Naive thymus-derived CD4-positive, alpha-beta T cell (primary cell): ENCODE measurements at places on chromosomes 3 and 15. TPM values are rescaled to one million over a fixed set of nuclear protein-coding genes. Genes with fewer than 3 reads are reported as not detected.

DNA sequence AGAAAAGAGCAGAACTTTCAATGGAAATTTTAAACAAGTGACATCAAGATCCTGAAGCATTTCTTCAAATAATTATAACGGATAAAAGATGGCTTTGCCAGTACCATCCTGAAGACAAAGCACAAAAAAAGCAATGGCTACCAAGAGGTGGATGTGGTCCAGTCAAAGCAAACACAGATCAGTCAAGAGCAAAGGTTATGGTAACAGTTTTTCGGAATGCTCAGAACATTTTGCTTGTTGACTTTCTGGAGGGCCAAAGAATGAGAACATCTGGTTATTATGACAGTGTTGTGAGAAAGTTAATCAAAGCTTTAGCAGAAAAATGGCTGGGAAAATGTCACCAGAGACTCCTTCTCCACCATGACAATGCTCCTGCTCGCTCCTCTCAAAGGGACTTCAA is 31.5 kb downstream of the FEM1B start:
- H3K4me1 ChIP-seq, result no peaks in the 10 kb centered on the region
- no peak for DNase-seq
- no peaks in the 10 kb centered on the region for H3K36me3 ChIP-seq
- no peak overlapping the region for H3K27ac ChIP-seq
- no peaks in the 10 kb centered on the region for H3K27me3 ChIP-seq
- H3K4me3 ChIP-seq, result no peak overlapping the region

GRCh38 chr3:172189987-172190603 is 150.7 kb downstream of the FNDC3B start:
- H3K36me3 ChIP-seq, result no peaks in the 10 kb centered on the region
- H3K4me1 ChIP-seq, result no peaks in the 10 kb centered on the region
- H3K4me3 ChIP-seq, result no peak overlapping the region
- H3K27me3 ChIP-seq, result no peaks in the 10 kb centered on the region

CYP19A1 gene
- polyA plus RNA-seq, result not detected

DUOXA1 gene
- not detected for polyA plus RNA-seq

ISL2 gene
- polyA plus RNA-seq, result not detected

GRCh38 chr3:65537109-65537508 is 501.6 kb downstream of the MAGI1 start:
- no peaks in the 10 kb centered on the region for H3K4me1 ChIP-seq
- no peaks in the 10 kb centered on the region for H3K36me3 ChIP-seq
- no peaks in the 10 kb centered on the region for H3K27me3 ChIP-seq
- no peak for DNase-seq

GRCh38 chr3:128283421-128283820 is 130.1 kb downstream of the EEFSEC start:
- no peaks in the 10 kb centered on the region for H3K27me3 ChIP-seq
- H3K36me3 ChIP-seq, result no peaks in the 10 kb centered on the region
- H3K27ac ChIP-seq, result no peak overlapping the region
- H3K4me1 ChIP-seq, result no peaks in the 10 kb centered on the region

RPL32 gene
- 4,415 TPM for polyA plus RNA-seq

GRCh38 chr15:52486003-52486996 is 42.4 kb downstream of the MYO5A start:
- no peaks in the 10 kb centered on the region for H3K27me3 ChIP-seq
- no peaks in the 10 kb centered on the region for H3K36me3 ChIP-seq
- DNase-seq, result no peak
- no peak overlapping the region for H3K4me3 ChIP-seq

DNA sequence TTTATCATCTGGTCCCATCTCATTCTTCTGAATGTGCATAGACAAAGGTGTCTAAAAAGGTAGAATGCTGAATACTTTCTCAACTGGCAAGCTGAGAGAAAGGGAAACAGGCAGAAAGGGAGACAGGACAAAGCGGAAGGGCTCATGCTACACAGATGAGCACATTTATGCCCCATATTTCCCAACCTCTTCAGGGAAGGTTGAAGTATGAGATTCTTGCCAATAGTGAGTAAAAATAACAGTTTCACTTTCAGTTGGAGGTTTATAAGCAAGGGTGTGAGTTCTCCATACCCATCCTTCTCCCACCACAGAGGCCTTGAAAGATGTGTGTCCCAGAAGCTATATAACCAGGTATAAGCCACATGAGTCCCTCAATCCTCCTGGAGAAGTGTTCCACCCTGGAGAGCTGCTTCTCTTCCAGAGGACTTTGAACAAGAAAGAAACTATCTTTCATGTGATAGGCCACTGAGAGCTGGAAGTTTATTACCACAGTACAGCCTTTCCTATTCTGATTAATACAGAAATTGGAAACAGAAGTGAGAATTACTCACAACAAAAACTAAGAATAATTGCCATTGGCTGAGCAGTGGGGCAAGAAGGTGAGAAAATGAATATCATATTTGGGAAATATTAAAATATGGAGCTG is 709.4 kb upstream of the NR2F2 start:
- H3K4me1 ChIP-seq, result no peaks in the 10 kb centered on the region
- H3K27me3 ChIP-seq, result no peaks in the 10 kb centered on the region

GRCh38 chr3:111621535-111621934 is 26.4 kb upstream of the ZBED2 start:
- peaks cover 11% of the 10 kb centered on the region for H3K4me1 ChIP-seq
- no peak overlapping the region for H3K27ac ChIP-seq
- H3K27me3 ChIP-seq, result no peaks in the 10 kb centered on the region
- no peak for DNase-seq
- H3K36me3 ChIP-seq, result peaks cover 8% of the 10 kb centered on the region

DNA sequence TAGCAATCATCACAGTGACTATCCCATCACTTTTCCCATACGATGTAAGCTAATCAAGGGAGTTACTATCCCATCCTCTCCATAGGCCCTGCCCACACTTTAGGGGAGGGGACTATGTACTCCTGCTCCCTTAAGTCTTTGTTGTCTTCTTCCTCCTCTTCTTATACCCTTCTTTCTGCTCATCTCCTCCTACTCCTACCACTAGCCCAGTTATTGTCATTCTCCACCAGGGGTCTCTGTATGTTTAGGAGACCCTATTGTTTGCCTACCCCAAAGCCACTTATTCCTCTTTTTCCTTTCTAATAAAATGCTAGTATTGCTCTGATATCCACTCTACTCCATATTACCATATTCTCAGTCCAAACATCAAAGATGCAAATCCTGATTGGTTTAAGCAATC is 27.8 kb downstream of the STAC start:
- H3K36me3 ChIP-seq, result no peaks in the 10 kb centered on the region
- no peak overlapping the region for H3K27ac ChIP-seq
- no peak for DNase-seq
- no peaks in the 10 kb centered on the region for H3K27me3 ChIP-seq
- no peaks in the 10 kb centered on the region for H3K4me1 ChIP-seq

C3orf22 gene
- polyA plus RNA-seq, result not detected

CLRN1 gene
- polyA plus RNA-seq, result not detected

TRIM42 gene
- polyA plus RNA-seq, result not detected

- H3K36me3 ChIP-seq, result no peaks in the 10 kb centered on the region
- DNase-seq, result no peak
- no peaks in the 10 kb centered on the region for H3K27me3 ChIP-seq
- H3K4me3 ChIP-seq, result no peak overlapping the region
- no peaks in the 10 kb centered on the region for H3K4me1 ChIP-seq
- no peak overlapping the region for H3K27ac ChIP-seq
These were observed 8.8 kb downstream of the IL1RAP start for GRCh38 chr3:190522621-190523222.

DNA sequence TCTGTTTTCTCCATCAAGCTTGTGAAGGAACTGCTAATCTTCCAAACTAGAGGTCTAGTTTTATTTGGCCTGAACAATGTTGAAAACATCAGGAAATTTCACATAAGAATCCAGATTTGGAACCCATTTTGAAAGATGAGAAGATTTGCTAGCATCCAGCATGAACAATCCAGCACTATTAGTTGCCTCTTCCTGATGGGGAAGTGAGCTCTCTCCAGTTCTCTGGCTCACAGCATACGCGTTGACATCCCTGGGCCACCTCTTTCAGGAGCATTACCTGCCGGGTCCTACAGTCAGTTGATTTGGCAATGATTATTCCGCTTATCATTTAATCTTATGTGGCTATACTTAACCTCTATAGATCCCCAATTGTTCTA is 10.9 kb downstream of the GPR87 start:
- H3K4me1 ChIP-seq, result peaks cover 11% of the 10 kb centered on the region
- no peaks in the 10 kb centered on the region for H3K27me3 ChIP-seq
- no peak for DNase-seq
- no peak overlapping the region for H3K4me3 ChIP-seq

GRCh38 chr15:50145451-50145872 is 26.4 kb upstream of the ATP8B4 start:
- no peaks in the 10 kb centered on the region for H3K4me1 ChIP-seq
- no peaks in the 10 kb centered on the region for H3K27me3 ChIP-seq
- no peak overlapping the region for H3K4me3 ChIP-seq
- H3K27ac ChIP-seq, result no peak overlapping the region

DNA sequence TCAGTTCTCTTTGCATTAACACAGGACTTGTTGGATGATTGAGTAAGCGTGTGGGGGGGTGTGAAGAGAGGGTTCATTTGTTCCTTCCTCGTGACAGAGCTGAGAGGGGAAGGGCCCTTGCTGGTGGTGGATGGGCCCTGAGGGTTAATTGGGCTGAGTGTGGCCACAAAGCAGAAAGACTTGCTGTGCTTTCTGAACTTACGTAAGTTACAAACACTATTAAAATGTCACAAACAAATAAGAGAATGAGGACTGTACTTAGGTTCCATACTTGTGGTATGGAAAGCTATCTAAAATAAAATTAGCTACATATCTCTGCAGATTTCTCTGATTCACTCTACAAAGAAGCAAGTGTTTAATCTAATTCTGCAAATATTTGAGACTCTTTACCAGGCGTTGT is 231.3 kb downstream of the LPP start:
- H3K4me1 ChIP-seq, result no peaks in the 10 kb centered on the region
- no peaks in the 10 kb centered on the region for H3K36me3 ChIP-seq
- H3K27ac ChIP-seq, result no peak overlapping the region
- no peaks in the 10 kb centered on the region for H3K27me3 ChIP-seq
- DNase-seq, result no peak

DNA sequence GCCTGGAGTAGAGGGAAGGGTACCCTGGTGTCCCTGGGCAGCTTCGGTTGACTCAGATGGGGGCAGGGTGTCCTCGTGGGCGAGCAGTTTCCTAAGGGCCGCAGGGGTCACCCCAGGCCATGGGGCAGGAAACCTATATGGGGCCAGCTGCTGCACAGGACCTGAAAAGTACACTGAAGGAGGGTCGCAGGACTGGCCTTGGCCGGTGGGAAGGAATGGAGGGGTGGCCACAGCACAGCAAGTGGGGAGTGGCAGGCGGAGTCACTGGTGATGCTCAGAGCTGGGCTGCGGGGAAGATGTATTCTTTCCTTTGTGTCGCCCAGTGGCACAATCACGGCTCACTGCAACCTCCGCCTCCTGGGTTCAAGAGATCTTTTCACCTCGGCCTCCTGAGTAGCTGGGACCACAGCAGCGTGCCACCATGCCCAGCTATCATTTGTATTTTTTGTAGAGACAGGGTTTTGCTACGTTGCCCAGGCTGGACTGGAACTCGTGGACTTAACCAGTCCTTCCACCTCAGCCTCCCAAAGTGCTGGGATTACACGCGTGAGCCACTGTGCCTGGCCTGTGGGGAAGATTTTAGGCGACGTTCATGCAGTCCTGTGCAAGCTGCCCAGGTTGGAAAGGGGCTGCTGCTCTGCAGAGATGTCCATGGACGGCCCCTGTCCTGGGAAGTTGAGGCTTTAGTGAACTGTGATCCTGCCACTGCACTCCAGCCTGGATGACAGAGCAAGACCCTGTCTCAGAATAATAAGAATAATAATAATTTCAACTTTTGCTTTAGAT is 57.2 kb downstream of the EFCAB12 start:
- no peak for DNase-seq
- no peaks in the 10 kb centered on the region for H3K36me3 ChIP-seq
- H3K27ac ChIP-seq, result no peak overlapping the region
- no peak overlapping the region for H3K4me3 ChIP-seq
- H3K4me1 ChIP-seq, result no peaks in the 10 kb centered on the region

CCDC54 gene
- not detected for polyA plus RNA-seq

FBXL22 gene
- polyA plus RNA-seq, result 2.4 TPM

GRCh38 chr15:38474155-38474757 is 20.3 kb downstream of the FAM98B start:
- peak; percentile 74 for DNase-seq
- no peak overlapping the region for H3K4me3 ChIP-seq
- no peaks in the 10 kb centered on the region for H3K4me1 ChIP-seq
- H3K27me3 ChIP-seq, result no peaks in the 10 kb centered on the region
- no peak overlapping the region for H3K27ac ChIP-seq

DNA sequence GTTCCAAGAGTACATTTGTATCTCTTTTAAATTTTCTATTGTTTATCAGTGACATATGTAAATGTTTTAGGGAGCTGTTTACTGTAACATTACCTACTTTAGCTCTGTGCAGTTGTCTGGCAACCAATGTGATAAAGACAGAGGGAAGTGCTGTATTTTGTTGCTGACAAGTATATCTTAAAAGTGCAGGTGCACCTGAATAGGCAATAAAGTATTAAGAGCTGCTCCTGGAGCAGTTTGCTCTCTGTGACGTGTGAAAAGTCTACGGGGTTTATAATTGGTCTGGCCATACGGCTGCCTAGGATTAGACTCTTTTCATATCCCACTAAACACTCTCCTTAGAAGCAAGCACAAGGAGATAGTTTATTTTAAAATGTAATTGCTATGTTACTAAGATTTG is 178.3 kb downstream of the IGF1R start:
- H3K4me3 ChIP-seq, result no peak overlapping the region
- DNase-seq, result no peak
- H3K4me1 ChIP-seq, result no peaks in the 10 kb centered on the region
- H3K36me3 ChIP-seq, result peaks cover 34% of the 10 kb centered on the region
- H3K27me3 ChIP-seq, result no peaks in the 10 kb centered on the region

CYP8B1 gene
- not detected for polyA plus RNA-seq

DNA sequence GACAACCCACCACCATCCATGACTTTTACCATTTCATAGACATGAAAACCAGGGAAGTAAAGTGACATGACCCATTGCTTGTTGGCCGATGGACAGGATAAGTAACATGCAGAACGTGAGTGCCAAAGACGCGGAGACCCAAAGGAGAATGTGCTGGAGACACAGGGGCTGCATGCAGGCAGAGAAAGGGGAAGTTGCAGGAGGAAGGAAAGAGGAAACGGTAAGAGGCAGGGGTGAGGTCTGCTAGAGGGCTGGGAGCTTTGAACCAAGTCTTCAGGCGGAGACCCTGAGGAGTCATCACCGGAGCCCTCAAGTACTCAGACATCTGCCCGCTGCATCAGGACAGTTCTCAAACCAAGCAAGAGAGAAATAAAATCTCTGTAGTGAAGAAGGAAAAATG is 34.9 kb downstream of the MAGEF1 start:
- H3K27me3 ChIP-seq, result no peaks in the 10 kb centered on the region
- H3K4me1 ChIP-seq, result no peaks in the 10 kb centered on the region
- H3K27ac ChIP-seq, result no peak overlapping the region
- no peak for DNase-seq

DNA sequence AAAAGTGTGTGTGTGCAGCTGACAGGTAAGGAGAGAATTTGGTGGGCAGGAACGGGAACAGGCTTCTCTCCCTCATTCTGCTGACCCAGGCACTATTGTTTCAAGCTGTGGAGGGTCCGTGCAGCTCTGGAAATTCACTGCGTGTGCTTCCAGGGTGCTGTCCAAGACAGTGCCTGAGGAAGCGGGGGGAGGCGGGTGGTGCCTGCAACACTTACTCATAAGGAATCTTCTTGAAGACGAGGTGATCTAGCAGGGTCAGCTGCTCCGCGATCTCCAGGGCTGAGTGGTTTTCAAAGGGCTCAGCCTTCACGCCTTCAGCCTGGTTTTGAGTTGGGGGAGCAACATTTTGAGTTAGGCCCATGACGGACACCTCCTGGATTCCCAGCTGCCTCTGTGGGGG is 46.6 kb upstream of the CTSH start:
- no peak overlapping the region for H3K27ac ChIP-seq
- no peaks in the 10 kb centered on the region for H3K4me1 ChIP-seq
- H3K27me3 ChIP-seq, result no peaks in the 10 kb centered on the region
- DNase-seq, result no peak
- no peaks in the 10 kb centered on the region for H3K36me3 ChIP-seq
